ENCODE measurements at places on chromosomes 1 and 21.

DNA sequence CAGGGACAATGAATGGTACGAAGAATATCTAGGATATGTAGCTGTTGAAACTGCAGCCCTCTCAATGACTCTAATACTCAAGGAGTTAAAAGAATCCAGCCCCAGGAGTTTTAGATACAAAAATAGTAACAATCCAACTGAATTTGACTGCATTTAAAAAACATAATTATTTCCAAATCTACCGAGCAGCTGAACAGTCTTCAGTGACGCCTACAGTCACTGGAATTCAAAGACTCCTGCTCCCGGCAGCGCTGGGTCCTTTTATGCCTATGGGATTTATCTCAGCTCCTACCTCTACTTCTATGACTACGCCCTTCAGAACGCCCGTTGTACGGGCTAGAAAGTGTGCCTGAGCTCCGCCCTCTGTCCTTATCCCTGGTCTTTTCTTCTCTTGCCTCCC is 55.7 kb downstream of the WARS2 start:
- no peak for DNase-seq

- DNase-seq, result peak; percentile 8
Observed at GRCh38 chr1:21337928-21338572, 47.8 kb upstream of the ECE1 start.

- no peak for DNase-seq
Observed at GRCh38 chr1:53631622-53632310, 107.2 kb downstream of the GLIS1 start.

GRCh38 chr1:32761253-32761877 is 55.8 kb downstream of the YARS1 start:
- no peak for DNase-seq

GRCh38 chr1:234628089-234628488 is 18.1 kb upstream of the IRF2BP2 start:
- no peak for DNase-seq

DNA sequence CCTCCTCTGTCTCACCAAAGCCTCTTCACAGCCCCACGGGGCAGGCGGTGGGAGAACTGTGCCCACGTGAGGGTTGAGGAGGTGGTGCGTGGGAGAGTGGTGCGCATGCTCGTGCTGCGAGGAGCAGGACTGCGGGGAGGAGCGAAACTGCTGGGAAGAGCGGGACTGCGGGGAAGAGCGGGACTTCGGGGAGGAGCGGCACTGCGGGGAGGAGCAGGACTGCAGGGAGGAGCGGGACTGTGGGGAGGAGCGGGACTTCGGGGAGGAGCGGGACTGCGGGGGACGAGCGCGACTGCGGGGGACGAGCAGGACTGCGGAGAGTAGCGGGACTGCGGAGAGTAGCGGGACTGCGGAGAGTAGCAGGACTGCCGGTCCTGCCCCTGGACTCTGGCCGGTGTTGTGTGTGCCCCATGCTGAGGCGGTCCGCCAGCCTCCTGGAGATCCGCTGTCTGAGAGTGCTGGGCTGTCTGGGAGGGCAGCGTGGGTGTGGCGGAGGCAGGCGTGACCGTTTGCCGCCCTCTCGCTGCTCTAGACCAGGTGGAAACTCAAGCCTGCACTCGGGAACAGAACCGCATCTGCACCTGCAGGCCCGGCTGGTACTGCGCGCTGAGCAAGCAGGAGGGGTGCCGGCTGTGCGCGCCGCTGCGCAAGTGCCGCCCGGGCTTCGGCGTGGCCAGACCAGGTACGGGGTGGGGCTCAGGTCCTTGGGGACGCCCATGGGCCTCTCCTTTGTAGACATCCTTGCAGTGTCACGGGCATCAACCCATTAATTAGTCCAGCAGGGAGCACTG is 24.6 kb downstream of the TNFRSF1B start:
- no peak for DNase-seq

DNA sequence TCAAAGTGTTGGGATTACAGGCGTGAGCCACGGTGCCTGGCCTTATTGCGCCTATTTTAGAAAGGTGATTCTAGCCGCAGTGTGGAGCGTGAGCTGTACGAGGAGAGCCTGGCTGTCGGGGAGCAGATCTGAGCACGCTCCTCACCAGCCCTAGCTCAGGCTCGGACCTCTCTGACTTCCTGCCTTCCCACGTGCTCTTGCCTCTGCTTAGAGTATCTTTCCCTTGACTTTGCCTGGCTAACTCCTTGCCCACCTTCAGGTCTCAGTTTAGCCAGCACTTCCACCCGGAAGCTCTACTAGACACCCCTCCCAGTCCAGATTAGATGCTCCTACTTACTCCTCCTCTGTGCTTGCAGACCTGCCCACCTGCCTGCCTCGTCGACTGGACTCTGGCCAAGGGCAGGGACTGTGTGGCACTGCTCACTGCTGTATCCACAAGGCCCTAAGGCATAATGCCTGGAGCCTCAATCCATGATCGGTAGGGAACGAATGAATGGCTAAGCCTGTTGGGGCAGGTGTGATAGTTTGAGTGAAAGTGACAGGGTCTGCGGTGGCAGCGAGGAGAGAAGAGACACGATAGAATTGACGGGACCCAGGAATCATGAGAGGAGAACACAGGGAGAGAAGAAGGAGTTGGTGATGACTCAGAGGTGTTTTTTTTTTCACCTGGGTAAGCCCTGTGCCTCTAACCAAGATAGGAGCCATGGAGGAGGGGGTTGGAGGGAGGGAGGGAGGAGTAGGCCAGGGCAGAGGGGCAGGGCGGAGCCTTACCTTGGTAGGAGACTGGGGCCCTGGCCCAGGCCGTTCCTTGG is 28.1 kb upstream of the WASF2 start:
- no peak for DNase-seq

- DNase-seq, result no peak
Observed at GRCh38 chr1:209937996-209938959, at the start of gene SYT14. TSS of gene SYT14 (plus strand) at chr1:209938217. CDS start at chr1:209938265, 48 bp downstream.

DNA sequence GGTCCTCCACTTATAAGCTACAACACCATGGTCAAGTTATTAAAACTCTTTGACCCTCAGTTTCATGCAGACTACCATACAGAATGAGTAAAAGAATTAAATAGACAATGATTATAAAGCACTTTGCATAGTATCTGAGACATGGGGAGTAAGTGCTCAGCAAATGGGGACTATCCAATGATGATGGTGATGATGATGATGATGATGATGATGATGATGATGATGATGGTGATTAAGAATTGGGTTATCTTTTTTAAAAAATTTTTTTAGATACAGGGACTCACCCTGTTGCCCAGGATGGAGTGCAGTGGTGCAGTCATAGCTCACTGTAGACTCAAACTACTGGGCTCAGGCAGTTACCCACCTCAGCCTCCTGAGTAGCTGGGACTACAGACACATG is 8.1 kb upstream of the EPS15 start:
- no peak for DNase-seq

- no peak for DNase-seq
Observed at GRCh38 chr1:192378276-192378675, 61.5 kb downstream of the RGS21 start.
